ENCODE measurements at places on chromosomes 5 and 9. TPM values are rescaled to one million over a fixed set of nuclear protein-coding genes. Genes with fewer than 3 reads are reported as not detected.

Gene FSTL4
- total RNA-seq = under 0.01 TPM

DNA sequence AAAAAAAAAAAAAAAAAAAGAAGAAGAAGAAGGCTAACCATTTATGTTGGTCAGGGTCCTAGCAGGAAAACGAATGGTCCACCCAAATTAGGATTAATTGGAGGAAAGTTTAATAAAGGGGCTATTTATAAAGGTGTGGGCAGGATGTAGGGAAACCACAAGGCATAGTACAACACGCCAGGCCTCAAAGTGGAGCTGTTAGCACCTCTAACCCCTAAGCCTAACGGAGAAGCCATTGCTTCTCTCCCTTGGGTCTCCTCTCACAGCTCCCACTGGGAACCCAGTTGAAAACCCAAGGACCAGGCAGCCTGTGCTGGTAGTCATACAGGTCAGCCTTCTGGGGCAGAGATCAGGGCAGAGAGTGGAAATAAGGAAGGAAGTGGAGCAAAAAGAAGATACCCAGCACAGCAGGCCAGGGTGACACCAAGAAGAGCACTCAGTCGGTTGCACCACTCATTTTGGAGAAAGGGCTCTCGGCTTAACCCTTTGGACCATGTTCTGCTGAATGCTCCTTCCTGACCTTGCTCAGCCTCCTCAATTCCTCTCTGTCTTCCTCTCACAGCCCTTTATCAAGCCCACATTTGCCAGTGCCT, 8.8 kb upstream of the GLIPR2 start:
- DNase-seq = no peak

DNA sequence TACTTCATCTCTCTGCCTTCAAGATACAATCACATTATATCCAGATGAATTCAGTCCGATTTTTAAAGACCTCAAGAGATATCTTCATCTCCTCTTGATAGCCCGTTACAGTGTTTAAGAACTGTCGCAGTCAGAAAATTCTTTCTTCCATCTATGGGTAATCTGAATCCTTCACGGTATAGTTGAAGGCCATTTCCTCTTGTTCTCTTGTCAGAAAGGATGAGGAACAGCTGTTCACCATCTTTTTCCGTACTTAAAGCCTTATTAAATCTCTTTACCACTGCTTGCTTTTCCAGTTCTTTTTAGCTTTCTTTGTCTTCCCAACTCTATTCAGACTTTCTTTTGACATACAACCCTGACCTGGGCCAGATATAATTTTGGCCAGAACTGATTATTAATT, 121.8 kb downstream of the XRCC4 start:
- no peak for DNase-seq

GRCh38 chr5:76787237-76787636, 31.6 kb upstream of the F2RL1 start:
- no peak for DNase-seq

DNA sequence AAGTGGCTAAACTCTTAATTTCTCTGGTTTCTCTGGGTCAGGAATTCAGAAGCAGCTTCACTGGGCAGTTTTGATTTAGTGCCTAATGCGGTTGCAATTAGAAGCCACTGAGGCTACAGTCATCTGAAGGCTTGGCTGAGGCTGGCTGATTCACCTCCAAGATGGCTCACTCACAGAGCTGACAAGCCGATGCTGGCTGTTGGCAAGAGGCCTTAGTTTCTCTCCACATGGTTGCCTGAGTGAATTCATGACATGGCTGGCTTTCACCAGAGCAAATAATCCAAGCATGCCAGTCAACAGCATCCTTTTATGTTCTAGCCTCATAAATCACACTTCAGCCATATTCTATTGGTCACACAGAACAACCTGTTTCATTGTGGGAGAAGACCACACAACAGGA, 2.8 kb upstream of the CDK7 start:
- no peak for DNase-seq

DNA sequence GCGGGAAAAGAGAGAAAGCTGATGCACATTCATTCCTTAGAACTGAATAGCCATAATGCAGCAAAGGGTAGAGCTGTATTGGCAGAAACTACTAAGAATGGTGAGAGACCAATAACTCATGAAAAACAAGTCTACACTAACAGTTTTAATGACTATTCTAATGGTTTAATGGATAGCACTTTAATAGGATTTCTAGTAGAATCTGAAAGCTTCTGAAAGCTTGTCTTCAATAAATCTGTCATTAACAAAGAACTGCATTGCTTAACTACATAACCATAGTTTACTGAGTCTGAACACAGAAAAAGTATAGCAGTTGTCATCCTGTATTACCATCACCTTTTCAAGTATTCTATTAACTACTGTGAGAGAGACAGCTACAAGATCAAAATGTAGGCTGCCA, 617.8 kb upstream of the DMAC1 start:
- DNase-seq = no peak

DNA sequence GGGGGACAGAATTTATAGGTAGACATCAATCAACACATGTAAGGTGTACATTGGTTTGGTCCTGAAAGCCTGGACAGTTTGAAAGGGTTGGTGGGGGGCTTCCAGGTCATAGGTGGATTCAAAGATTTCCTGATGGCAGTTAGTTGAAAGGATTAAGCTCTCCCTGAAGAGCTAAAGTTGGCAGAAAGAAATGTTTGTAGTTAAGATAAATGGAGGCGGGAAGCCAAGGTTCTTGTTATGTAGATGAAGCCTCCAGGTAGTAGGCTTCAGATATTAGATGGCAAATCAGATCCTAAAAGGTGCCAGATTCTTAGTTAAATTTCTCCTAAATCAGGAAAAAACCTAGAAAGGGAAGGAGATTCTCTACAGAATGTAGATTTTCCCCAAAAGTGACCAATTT, 9.0 kb upstream of the LRRTM2 start:
- DNase-seq = no peak

DNA sequence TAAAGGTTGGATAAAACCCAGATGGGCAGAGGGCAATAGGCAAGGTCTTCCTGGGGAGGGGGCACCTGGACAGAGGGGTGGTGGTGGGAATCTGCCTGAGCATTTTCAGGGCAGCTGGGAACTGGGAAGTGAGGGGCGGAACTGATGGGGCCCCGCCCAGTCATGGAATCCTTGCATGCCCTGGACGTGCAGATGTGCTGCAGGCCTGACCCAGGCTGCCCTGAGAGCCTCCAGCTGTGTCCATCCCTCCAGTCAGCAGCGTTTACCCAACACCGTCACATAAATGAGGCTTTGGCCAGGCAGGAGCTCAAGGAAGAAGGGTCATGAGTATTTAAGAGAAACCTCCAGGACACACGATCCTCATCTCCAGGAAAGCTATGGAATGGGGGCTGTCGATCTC, 70.3 kb downstream of the DAB2IP start:
- no peak for DNase-seq

GRCh38 chr5:35799753-35800152, 56.9 kb upstream of the IL7R start:
- DNase-seq = no peak

GRCh38 chr9:130779153-130779855, 55.8 kb upstream of the ABL1 start:
- no peak for DNase-seq

GRCh38 chr5:37738865-37739488, 100.9 kb downstream of the GDNF start:
- no peak for DNase-seq

- DNase-seq = no peak
These were observed 24.2 kb downstream of the ANP32B start for GRCh38 chr9:98007251-98007928.
